ENCODE measurements at places on chromosomes 12 and 14.

DNA sequence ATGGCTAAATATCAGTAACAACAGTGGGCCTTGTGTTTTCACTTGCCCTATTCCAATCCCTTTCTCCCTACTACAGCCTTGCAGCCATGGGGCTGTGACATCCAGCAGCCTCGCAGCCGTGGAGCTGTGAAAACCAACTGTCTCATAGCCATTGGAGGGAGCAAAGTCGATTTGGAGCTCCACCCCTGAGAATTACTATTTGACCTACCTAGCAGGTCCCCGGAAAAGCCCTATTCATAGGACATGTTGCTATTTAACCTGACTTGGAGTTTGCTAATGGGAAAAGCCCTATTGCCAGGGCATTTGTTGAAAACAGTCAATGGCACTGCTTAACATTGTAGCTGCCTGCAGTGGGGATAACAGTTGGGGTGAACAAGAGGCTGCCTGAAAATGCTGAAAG is 33.3 kb downstream of the ERG28 start:
- DNase-seq: no peak

- DNase-seq: no peak
These were observed 23.8 kb upstream of the PHLDA1 start for GRCh38 chr12:76055393-76055792.

DNA sequence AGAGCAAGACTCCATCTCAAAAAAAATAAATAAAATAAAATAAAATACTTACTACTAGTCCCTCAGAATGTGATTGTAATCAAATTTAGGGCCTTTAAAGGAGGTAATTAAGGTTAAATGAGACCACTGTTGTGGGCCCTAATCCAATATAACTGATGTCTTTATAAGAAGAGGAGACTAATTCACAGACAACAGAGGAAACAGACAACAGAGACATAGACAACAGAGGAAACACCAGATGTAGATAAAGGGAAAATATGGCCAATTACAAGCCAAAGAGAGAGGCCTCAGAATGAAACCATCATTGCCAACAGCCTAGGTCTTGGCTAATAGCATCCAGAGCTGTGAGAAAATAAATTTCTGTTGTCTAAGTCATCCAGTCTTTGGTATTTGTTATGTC is 669.0 kb upstream of the FOXG1 start:
- no peak for DNase-seq

DNA sequence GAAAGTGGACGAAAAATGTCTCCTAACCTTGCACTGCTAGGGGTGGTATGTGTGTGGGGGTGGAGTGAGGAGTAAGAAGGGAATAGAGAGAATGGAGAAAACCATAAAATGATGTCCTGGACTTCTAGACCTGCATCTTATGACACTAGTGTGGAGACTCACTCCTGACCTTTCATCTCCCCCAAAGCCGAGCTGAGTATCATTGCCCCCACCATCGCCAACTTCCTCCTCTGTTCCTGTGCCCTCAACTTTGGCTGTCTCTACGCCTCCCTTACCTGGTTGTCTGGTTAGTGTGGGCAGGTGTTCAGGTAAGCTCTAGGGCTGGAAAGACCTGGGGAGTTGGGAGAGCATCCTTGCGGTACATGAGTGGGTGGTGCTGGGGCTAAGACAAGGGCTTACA is 4.5 kb upstream of the KLHL33 start:
- no peak for DNase-seq

GRCh38 chr12:34379142-34379541 is 356.8 kb downstream of the ALG10 start:
- DNase-seq: no peak

- no peak for DNase-seq
These were observed 22.7 kb upstream of the TMPO start for GRCh38 chr12:98492580-98493140.

DNA sequence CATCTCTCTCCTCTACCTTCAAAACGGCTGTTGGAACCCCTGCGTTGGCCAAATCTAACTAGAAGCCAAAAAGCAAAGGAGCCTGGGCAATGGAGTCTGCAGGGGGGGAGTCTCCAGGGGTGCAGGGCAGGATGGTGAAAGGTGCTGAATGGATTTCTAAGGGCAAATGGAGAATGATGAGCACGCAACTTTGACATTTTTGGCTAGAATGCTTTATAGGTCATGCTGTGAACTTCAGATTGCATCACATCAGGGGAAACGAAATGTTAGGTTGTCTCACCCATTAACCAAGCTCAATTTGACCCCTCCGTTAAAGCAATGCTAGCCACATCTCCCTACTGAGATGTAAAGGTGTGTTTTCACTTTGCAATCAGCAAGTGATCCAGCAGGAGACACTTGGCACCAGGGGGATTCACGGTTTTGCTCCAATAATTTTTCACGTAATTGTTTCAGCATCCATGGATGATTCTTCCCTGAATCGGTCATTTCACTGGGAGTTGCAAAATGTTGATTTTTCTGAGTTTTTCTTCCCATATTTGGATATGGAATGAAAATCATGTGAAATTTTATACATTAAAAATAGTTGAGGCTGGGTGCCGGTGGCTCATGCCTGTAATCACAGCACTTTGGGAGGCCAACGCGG is 78.0 kb upstream of the MDM1 start:
- no peak for DNase-seq

DNA sequence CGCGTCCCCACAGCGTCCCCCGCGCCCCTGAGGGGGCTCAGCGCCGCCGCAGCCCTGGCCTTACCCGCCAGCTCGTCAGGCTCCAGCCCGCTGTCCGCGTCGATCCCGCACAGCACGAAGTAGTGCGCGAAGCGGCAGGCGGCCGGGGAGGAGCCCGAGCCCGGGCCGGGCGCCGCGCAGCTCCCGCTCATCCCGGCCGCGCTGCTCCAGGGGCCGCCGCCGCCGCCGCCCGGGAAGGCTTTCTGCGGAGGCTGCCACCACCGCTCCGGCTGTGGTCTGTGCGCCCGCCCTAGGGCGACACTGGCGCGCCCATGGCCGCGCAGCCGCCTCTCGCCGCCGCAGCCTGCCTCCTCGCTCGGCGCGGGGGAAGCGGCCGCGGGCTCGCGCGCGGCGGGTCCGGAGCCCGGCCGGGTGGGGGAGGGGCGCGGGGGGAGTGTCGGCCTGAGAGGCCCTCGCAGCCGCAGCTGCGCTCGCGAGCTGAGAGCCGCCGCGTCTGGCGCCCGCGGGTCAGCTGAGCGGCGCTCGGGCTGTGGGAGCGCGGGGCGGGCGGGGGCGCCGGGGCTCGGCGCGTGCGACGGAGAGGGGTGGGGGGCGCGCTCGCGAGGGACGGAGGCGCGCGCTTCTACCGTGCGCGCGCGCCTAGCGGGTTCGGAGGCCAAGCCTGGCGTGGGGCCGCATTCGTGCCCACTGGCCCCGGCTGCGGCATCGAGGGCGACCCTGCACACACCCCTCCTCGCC is at the start of gene DENND5B:
DENND5B (minus strand) TSS at position 495 of the 738 bp plus-strand sequence; CDS start at position 191, 304 bp downstream.
- DNase-seq: peak; percentile 95

DNA sequence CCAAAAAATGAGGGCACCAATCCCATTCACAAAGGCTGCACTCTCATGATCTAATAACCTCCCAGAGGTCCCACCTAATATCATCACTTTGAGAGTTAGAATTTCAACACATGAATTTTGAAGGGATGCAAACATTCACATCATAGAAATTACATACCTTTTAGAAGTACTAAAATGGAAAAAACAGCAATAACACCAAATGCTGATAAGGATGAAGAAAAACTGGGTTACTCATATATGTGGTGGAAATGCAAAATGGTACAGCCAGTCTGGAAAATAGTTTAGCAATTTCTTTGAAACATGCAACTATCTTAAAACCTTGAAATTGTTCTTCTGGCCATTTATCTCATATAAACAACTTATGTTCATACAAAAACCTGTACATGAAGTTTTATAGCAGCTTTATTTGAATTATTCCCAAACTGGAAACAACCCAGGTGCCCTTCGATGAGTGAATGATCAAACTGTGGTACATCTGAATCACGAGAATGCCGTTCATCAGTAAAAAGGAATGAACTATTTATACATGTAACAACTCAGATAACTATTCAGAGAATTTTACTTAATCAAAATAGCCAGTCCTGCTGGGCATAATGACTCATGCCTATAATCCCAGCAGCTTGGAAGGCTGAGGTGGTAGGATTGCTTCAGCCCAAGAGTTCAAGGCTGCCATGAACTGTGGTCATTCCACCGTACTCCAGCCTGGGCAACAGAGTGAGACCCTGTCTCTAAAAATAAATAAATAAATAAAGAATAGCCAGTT is 109.4 kb upstream of the SSTR1 start:
- no peak for DNase-seq

DNA sequence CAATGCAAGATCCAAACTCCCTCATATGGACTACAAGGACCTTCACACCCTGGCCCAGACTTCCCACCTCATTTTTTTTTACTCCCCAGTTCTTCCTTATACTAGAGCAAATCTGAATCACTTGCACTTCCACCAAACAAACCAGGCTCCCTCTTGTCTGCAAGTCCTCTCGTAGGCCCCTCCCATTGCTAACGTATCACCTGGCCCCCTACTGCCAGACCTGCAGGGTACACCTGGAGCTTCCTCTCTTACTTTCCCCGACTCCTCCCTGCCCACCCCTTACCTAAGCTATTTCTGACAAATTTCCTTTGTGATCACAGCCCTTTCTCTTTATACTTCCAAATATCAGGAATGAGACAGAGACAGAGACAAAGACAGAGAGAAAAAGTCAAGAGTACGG is 463.9 kb downstream of the GALC start:
- no peak for DNase-seq

DNA sequence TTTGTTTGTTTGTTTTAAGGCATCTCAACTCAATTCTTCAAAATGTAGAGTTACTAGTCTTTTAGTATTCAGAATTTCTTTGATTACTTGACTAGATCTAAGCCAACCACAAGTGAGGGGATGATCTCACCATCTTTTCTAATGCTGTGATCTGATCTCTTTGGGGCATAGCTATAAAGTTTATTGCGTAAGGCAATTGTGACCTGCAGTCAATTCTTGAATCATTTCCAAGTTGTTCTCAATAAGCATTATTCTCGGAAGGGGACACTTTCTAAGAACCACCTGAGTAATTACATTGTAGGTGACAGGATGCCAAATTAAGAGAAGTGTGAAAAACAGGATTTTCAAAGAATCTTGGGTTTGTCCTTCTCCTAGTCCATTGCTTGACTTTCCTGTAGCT is 13.1 kb downstream of the DACT1 start:
- DNase-seq: no peak

DNA sequence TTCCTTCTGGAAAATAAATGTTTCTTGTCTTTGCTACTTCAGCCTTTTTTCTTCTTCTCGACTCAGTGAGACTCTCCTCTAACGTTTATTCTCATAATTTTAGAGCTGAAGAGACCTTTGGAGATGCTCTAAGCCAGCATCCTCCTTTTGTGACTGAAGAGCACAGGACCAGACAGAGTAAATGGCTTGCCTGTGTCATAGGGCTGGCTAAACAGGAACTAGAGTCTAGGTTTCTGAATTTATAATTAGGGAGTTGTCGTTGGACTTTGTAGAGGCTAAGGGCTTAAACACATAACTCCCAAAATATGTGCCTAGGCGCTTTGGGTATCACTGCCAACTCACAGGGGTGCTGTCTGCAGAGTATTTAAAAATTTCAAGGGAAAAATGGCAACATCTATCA is 98.5 kb downstream of the FGD4 start:
- DNase-seq: no peak

- DNase-seq: no peak
These were observed 10.4 kb upstream of the SLC6A12 start for GRCh38 chr12:224330-224729.

GRCh38 chr14:74670726-74671411 is 42.0 kb downstream of the AREL1 start:
- DNase-seq: no peak

GRCh38 chr12:108374596-108375320 is 35.6 kb upstream of the CMKLR1 start:
- no peak for DNase-seq

- peak; percentile 76 for DNase-seq
These were observed 885.8 kb upstream of the TMEM132C start for GRCh38 chr12:127381043-127381668.

- no peak for DNase-seq
These were observed 2.7 kb upstream of the NFKBIA start for GRCh38 chr14:35407306-35407630.

GRCh38 chr14:102279688-102280348 is 25.1 kb downstream of the MOK start:
- DNase-seq: no peak

GRCh38 chr12:105192624-105193225 is 43.2 kb downstream of the APPL2 start:
- DNase-seq: no peak

DNA sequence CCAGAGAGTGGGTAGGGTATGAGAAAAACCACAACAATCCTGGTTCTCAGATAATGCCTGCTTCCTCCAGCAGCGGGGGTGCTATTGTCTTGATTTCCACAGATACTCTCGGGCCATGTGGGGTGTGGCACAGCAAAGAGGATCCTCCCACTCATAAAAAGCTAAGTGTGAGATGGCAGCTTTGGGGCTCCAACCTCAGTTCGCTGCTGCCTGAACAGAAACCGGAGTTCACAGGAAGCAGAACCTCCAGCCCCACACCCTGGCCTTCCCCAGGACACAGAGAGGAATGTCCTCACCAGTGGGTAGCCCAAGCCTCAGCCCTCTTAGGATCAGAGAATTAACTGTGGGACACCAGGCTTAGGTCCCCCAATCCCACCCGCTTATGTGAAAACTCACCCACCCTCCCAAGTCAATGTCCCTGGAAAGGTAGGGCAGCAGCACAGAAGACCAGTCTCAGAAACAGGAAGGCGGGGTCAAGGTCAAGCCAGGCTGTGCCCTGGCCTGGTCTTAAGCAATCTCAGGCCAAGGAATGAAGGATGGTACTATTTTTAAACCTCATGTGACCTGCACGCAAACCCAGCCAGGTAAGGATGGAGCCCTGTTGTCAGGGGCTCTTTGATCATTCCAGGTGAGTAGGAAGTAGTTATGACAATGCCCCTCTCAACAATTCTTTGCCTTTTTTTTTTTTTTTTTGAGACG is 9.0 kb downstream of the KCTD10 start:
- no peak for DNase-seq

GRCh38 chr14:70086685-70087379 is 101.9 kb downstream of the SLC8A3 start:
- DNase-seq: no peak

GRCh38 chr14:50668826-50669143 is 679 bp upstream of the SAV1 start:
- no peak for DNase-seq

GRCh38 chr14:50501642-50502041 is 30.7 kb downstream of the MAP4K5 start:
- DNase-seq: no peak

- no peak for DNase-seq
These were observed 81.7 kb downstream of the CRADD start for GRCh38 chr12:93758801-93759373.

DNA sequence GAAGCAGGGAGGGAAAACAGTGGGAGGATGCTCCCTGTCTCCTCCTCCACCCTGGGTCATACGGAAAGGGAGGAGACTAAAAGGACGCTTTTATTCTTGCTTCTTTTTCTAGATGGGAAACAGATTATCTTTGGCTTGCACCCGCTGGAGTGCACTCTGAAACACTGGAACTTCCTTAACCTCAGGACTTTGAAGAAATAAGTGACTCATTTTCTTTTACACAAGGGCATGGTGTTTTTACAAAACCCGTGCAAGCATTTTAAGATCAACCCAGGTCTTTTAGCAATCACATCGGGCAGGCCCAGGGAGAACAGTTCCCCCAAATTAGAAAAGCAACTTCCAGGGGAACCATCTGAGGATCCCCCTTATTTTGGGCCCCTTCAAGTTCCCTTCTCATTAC is 80.9 kb upstream of the TSPAN11 start:
- DNase-seq: no peak

- DNase-seq: no peak
These were observed 22.9 kb upstream of the TCL1B start for GRCh38 chr14:95663226-95663797.

GRCh38 chr12:24668563-24668962 is 280.3 kb downstream of the BCAT1 start:
- DNase-seq: no peak

Data from SHP77 (cell line).